ENCODE measurements at places on chromosomes 1 and 21. TPM values are rescaled to one million over a fixed set of nuclear protein-coding genes. Genes with fewer than 3 reads are reported as not detected.

- DNase-seq, result no peak
Observed at GRCh38 chr1:183674339-183674738, 21.2 kb upstream of the APOBEC4 start.

DNA sequence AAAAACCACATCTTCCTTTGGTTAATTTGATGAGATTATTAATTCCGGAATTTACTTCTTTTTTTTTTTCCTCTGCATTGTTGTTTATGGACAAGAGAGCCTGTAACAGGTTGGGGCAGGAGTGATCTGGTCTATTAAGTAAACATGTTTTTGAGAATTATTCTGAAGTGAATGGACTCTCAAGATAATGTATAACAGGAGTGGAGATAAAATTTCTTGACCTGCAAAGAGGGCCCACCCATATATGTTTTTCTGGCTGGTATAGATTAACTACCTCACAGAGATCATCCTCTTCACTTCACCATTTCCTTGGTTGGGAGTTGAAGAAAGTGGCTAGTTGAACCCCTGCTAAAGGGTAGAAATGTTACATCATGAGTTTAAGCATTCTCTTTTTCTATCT is 10.7 kb downstream of the DDI2 start:
- DNase-seq, result no peak

- no peak for DNase-seq
Observed at GRCh38 chr1:224456637-224456953, 22.0 kb upstream of the WDR26 start.

- DNase-seq, result no peak
Observed at GRCh38 chr1:22607154-22607553, 29.3 kb upstream of the C1QA start.

- peak; percentile 79 for DNase-seq
Observed at GRCh38 chr1:6743189-6744101, 41.8 kb upstream of the CAMTA1 start.

- no peak for DNase-seq
Observed at GRCh38 chr1:150141452-150141851, 8.3 kb upstream of the PLEKHO1 start.

Gene PTPN7
- 2.2 TPM for total RNA-seq

Gene KRTAP27-1
- total RNA-seq, result not detected

Gene EXTL1
- 1.7 TPM for total RNA-seq

Gene BRDT
- total RNA-seq, result not detected
